ENCODE measurements at places on chromosomes 3 and 15.

DNA sequence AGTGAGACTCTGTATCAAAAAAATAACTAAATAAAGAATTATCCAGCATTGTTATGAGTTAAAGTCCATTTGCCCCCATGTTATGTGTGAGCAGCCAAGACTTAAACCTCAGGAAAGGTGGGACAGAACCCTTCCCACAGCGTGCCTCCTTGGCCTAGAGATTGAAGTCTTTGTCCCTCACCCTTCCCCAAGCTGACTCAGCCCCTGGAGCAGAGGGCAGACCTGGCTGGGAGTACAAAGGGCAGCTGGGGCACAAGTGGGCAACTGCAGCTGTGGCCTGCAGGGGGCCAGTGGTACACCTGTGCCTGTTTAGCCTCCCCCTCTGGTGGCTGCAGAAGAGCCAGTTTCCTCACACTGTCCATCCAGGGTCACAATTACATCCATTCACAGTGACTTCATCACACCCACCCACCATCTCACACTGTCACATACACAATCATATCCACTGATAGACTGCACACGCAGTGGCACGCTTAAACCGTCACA, 940 bp upstream of the ACY1 start:
- peak; percentile 46 for DNase-seq

DNA sequence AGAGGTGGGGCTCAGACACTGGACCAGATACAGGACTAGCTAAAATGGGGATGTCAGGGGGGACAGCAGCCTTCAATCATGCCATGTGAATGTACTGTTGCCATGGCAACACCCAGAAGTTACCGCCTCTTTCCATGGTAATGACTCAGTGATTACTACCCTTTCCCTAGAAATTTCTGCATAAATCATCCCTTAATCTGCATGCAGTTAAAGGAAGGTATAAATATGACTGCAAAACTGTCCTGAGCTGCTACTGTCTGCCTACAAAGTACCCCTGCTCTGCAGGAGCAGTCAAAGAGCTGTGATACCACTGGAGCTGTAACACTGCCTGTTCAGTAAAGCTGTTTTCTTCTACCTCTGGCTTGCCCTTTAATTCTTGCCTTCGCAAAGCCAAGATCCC, 168.2 kb downstream of the PEAK1 start:
- no peak for DNase-seq

DNA sequence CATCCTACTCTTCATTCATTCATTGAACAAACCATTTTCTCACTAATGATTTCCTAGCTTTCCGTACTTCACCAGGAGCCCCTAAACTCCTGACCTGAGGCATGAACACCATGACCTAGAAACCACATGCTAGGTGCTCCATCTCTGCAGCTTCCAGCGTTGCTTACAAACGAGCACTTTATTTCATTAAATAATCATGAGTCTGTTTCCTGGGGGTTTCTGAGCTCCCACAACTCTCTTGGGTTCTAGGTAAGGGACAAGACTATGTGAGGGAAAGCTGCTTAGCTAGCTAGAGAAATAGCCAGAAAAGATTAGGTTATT, 1.3 kb downstream of the MAP2K1 start:
- no peak for DNase-seq

DNA sequence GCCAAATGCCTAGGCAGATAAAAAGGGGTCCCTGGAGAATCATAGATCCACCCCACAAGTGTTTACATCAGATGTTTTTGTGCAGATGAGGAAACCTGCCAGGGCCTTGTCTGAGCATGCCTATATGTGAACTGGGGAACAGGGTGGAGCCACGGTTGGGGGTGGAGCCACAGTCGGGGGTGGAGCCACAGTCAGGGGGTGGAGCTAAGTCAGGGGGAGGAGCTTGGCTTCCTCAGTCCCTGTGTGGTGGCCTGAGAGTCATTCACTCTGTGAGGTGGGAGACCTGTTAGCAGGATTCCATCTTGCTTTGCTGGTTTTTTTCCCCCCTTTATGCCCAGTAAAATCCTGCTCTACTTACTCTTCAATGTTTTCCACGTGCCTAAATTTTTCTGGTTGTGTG, 57.8 kb upstream of the TGFBR2 start:
- DNase-seq: peak; percentile 10

DNA sequence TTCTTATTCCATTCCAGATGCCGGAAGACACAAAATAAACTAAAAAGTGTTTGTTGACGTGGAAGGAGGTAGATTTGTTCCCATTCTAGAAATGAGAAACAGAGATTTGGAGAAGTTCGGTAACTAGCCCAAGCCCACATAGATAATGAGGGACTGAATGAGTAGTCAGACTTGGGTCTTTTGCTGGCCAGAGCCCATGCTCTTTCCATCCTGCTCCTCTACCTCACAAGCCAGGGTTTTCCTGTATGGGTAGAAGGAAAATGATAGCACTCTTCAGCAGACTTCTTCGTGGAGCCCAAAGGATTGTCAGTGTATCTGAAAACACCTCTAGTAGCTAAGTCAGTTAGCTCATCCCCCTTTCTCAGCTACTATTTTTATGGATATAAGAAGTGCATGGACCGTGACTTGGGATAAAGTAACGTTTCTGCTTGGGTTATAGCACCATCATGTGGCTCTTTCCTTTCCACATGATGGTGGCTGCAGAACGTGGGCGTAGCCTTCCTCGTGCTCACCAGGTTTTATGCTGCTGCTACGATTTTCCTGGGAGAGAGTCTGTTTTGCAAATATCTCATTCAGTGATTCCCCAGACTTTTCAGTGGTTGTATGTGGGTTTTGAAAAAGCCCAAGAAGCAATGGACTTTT, 84.6 kb downstream of the DGKG start:
- DNase-seq: no peak

DNA sequence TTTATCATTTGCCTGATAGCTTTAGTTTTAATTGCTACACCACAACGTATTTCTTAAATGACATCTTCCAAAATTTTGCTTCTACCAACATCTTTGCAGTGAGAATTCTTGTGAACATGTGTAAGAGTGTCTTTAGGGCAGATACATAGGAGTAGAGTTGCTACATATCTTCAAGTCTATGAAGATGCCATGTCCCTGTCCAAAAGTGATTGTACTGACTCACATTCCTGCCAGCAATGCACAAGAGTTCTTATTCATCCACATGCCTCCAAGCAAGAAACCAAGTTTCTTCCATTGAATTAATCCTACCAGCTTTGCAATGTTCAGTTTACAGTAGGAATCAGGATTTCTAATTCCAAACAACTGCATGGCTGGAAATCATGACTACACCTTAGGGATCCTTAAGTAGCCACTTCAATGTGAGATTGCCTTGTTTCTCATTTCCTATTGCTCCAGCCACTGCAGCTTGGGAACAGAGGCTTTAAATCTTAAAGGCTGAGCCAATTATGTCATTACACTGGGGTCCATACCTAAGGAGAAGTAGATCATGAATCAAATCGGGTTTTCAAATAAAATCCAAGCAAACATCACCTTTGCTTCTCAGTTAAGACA, 44.5 kb downstream of the BCL2L10 start:
- DNase-seq: no peak

DNA sequence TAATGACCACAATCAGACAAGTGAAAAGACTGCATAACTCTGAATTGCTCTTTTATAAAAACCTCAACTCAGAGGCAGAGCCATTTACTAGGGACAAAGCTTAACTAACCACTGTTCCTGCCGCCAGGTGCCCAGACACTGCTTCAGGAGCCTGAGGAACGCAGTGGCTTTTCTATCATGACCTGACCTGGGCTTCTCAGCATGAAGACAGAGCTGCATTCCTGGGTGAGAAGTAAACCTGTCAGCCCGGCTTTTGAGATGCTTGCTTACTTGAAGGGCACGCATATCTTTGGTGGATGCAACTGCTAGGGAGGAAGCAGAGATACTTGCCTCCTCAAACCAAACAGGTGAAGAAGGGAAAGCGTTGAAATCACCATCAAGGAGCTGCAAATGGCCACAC, 7.9 kb downstream of the LRRC31 start:
- no peak for DNase-seq

DNA sequence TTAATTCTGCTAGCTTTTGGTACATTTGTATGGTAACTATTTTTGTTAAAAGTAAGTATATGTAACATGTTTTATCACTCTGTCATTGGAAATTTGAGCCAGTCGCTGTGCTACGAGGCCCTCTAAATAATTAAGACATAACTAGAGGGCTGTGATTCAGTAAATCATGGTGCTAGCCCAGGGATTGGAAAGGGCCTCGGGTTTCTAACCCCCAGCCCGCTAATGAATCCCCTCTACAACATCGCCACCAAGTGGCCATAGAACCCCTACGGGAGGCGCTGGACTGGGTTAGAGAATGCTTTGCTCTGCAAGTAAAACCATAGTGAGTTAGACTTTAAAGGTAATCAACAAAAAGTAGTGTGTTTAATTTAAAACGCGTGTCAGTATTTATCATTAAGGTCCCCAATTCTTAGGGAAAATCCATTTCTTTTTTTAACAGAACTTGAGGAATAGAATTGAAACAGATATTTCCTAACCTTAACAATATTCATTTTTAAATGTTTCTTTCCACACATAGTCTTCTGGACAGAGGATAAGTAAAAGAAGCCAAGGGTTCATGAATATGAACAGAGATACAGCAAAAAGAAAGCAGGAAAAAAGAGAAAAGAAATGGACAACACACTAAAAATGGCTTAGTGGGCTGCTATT, 744.7 kb downstream of the EPHA3 start:
- no peak for DNase-seq

DNA sequence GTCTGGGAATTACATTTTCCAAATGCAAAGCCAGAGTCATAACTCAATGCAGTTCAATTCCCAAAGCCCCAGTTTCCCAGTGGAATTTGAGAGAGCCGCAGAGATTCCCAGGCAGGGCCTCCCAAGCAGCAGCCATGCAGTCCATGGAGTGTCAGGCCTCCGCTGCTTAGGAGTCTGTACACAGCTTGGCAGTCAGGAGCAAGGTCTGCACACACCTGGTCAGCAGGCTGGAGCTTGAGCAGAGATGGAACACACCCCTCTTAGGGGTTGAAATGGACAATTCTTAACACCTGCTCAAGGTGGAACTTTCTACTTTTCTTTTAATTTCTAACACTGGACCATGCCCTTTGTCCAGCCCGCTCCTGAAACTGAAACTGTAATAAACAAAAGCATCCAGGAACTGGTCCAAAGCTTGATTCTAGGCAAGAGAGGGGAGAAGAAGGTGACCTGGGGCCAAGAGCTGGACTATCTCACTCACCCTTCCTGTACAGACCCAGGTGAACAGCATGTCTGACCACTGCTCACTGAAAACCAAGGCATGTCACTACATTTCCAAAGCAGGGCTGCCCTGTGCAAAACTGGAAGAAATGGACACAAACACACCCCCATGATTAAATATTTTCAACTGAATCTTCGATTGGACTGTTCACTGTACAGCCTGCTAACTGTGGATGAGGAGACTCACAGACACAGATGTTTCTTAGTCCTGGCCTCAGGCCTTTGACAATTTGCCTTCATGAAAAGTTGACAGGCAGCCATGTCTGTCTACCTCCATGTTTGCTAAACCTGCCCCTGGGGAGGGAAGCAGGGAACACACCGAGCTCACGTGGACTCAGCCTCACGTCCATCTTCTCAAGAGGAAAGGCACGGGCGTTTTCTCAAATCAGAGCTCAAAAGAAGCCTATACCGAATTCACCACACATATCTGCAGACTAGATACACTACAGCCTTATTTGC, 48.6 kb upstream of the DUSP7 start:
- DNase-seq: no peak
